ENCODE measurements at places on chromosomes 16 and 17.
A peak's percentile ranks its signal among the peaks of the same experiment; 100 is the strongest.

GRCh38 chr17:20086416-20087076 lies 77.4 kb downstream of the SPECC1 start:
- no peak for DNase-seq

DNA sequence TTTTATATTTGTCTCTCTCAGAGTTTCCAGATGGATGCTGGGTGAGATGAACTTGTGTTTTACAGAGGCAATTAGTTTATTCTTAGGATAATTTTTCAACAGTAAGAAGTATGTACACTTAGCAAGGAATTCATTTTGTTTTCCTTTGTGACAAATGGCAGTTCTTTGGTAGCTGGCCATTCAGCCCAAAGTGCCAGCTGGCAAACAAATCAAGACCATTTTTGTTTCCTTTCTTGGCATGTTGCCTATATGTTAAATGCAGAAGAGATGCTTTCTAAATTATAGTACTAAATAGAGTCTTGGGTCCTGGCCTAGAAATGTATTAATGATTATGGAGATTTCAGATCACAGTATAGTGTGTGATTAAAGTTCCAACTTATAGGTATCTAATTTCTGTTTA lies 337.1 kb downstream of the CNTNAP4 start:
- DNase-seq: peak; percentile 47

DNA sequence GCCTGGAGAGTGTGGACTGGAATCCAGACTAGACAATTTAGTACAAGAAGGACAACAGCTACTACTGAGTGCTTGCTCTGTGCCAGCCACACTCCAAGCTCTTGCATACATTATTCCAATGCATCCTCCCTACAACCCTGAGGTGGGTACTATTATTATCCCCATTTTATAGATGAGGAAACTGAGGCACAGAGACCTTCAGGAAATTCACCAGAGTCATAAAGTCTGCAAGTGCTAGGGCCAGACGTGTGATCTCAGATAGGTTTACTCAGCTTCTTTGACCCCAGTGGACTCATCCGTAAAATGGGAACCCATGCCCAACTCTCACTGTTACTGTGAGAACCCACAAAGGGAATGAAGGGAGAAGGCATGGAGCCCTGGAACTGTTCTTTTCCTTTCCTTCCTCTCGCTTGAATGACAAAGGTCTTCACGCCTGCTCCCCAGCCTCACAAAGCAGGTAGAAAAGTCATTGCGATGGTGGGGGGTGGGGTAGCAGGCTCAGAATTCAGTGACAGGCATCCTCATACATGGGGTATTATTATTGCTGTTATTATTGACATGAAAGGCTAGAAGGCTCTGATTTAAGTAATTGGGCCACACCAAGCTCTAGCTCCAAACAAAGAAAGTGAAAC lies 160.0 kb downstream of the ZNF423 start:
- DNase-seq: no peak

GRCh38 chr16:65181071-65181561 lies 59.3 kb upstream of the CDH11 start:
- DNase-seq: no peak

- no peak for DNase-seq
These were observed 16.8 kb downstream of the SNX20 start for GRCh38 chr16:50664270-50664669.

- DNase-seq: no peak
These were observed 669 bp downstream of the MIEF2 start for GRCh38 chr17:18261146-18261515.

DNA sequence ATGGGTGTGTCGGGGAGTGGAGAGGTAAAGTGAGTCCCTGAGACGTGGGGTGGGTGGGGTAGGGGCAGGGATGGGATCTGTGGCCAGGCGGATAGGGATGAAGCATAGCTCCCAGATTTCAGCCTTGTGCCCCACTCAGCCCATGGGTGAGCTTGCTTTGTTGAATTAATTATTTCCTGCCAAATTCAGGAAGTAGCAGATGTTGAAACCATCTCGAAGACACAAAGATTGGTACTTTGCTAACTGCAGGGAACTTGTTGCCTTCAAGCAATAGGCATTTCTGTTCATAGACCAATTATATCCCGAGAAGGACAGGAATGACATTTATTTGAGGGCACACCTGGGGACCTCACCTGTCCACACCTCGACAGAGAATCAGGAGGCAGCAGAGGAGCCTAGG lies 11.0 kb upstream of the C16orf74 start:
- DNase-seq: no peak

GRCh38 chr17:19372011-19372370 lies 6.3 kb upstream of the MAPK7 start:
- no peak for DNase-seq

DNA sequence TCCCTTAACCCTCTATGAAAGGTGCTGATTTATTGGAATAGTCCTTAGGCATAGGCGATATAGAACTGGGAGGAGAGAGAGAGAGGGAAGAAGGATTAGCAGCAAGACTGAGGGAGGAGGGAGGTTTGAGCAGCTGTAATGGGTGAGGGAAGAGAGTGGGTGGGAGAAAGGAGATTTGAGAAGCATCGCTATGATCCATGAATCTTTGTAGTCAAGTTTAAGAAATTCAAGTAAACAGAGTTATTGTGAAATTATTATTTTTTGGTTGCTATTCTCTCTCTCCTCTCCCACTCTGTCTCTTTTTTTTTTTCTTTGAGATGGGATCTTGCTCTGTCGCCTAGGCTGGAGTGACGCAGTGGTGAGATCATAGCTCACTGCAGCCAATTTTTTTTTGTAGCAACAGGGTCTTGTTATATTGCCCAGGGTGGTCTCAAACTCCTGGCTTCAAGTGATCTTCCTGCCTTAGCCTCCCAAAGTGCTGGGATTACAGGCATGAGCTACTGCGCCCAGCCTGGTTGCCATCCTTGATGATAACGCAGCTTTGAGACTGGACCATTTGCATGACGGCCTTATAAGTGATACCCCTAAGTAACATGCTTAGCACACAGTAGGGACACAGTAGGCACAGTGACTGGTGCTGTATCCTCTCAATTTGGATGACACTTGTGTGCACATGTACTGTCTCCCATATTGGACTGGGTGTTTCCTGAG lies 21.0 kb upstream of the TNS4 start:
- no peak for DNase-seq

DNA sequence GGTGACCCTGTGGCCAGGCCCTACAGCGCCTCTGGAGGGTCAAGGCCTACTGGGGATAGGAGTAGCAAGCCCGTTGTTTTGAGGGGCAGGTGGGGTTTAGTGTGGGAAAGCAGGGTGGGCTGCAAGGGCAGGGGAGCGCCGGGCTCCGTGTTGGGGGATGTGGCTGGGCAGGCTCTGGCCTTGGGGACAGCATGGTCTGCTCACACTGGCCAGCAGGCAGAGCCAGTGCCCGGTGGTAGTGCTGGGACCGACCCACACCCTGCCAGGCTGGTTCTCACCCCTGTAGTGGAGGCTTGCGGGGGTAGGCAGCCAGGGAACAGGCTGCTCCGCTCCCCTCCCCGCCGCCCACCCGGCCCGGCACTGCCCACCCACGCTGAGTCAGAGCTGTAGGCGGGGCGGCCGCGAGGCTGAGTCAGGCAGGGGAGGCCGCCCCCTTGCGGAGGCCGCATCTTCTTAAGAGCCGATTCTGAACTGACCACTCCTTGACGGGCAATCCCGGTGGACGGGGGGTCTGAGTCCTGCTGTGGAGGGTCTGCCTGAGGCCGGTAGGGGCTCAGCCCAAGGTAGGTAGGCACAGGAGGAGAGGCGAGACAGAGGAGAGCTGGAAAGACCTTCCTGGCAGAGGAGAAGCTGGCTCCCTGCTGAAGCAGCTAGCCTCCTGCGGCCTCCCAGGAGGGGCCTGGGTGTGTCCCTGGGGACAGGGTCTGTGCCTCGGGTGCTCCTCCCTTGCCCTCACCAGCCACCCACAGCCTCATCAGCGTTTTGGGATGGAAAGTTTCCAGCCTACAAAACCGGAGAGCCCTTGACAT lies 62.4 kb downstream of the BAIAP2 start:
- peak; percentile 89 for DNase-seq

GRCh38 chr17:51443646-51444045 lies 183.3 kb downstream of the UTP18 start:
- no peak for DNase-seq

GRCh38 chr17:3556916-3557767 lies 470 bp downstream of the TRPV3 start:
- DNase-seq: no peak

DNA sequence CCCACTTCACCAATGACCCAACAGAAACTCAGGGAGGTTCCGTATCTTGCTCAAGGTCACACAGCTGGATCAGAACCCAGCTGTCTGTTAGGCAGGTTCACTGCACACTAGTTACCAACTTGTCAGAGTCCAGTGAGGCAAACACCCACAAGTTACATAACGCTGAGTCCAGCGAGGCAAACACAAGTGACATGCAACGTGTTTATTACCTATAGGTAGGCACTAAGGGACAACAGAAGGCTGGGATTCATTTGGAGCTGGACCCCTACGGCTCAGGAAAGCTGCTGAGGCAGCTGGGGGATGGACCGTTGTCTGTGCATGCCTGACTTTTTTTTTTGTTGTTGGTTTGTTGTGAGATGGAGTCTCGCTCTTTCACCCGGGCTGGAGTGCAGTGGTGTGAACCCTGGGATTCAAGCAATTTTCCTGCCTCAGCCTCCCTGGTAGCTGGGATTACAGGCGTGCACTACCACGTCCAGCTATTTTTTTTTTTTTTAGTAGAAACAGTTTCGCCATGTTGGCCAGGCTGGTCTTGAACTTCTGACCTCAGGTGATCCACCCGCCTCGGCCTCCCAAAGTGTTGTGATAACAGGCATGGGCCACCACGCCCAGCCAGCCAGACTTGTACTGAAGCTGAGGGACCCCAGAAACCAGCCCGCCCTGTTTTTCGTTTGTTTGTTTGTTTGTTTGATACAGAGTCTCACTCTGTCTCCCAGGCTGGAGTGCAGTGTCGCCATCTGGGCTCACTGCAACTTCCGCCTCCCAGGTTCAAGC lies 1.9 kb upstream of the RSAD1 start:
- DNase-seq: no peak

DNA sequence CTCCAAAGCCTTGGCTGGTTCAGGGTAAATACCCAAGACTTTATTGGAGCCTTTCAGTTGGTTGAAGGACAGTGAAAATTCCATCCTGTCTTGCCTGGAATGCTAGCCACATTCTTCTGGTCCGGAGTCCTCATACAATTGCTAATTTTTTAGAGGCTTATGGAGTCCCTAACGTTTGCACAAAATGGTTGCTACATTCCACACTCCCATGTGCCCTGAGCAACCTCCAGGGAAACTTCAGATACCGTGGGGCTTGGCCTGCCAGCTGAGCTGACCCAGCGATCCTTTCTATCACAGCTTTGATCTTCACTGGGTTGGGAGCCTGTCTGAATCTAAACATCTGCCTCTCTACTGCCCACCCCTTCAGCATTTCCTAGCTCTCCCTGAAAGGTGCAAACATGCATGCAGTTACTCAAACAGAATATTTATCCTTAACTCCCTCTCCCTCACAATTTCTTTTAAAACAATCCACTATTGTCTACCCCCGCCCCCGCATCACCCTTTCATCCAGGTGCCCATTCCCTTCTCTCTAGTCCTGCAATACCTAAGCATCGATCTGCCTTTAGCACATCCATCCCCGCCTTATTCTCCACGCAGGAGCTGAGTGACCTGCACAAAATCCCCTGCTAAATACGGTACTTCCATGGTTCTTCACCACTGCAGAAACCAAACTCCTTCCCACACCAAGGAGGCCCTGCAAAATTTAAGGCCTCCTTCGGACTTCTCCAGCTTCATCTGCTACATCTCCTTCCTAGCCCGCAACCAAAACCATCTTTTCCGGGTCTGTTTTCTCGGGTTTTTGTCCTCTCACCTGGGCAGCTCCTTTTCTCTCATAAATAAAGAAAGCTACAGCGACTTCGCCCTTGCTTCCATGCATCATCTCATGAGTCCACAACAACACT lies 810 bp upstream of the GAN start:
- DNase-seq: no peak

DNA sequence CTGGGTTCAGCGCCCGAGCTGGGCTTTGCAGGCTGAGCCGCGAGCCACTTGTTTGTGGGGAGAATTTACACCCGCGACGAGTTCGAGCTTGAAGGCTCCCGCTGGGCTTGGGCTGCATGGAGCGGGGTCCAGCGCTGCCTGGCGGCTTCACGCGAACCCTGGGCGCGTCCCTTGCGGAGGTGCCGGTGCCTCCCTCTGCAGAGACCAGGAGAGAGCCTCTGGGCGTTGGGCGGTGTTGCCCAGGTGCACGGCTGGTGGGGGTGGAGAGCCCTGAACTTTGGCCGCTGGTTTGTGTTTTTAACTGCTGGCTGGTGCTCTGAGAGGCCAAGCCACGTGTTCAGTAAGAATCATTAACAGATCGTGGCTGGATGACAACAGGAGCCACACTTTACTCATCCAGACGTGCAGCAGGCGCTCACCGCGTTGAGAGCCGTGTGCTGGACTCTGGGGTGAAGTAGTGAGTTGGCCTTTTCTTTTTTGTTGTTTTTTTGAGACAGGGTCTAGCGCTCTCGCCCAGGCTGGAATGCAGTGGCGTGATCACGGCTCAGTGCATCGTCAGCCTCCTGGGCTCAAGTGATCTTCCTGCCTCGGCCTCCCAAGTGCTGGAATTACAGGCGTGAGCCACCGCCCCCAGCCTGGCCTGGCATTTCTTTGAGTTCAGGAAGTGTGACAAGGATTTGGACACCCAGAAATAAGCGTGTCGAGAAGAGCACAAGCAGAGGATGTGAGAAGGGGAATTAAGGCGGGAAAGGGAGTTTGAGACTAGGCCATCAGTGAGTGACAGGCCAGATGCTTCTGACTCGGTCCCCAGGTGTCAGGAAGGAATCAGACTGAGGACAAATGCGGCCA lies 827 bp downstream of the CDK10 start:
- DNase-seq: no peak

All from right forelimb (tissue), 1 donor.